RPMI7951 (cell line): ENCODE measurements at places on chromosomes 4 and X. TPM values are rescaled to one million over a fixed set of nuclear protein-coding genes. Genes with fewer than 3 reads are reported as not detected.
A peak's percentile ranks its signal among the peaks of the same experiment; 100 is the strongest.

DNA sequence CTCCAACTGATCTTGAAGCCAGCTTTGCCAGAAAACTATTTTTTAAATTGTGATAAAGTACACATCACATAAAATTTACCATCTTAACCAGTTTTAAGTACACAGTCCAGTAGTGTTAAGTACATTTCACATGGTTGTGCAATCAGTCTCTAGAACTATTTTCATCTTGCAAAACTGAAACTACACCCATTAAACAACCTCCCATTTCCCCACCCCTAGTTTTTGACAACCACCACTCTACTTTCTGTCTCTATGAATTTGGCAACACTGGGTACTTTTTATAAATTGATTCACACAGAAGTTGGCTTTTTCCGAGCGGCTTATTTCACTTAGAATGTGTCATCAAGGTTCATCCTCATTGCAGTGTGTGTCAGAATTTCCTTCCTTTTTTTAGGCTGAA is 31.0 kb downstream of the TRPC5 start:
- no peak for DNase-seq

- peak; percentile 0 for DNase-seq
Observed at GRCh38 chrX:106263817-106264216, 95.7 kb downstream of the PWWP3B start.

GRCh38 chr4:90128961-90129495 is 1.8 kb downstream of the CCSER1 start:
- no peak for DNase-seq

GRCh38 chr4:20666012-20666860 is 34.0 kb upstream of the PACRGL start:
- DNase-seq = no peak

The SMPX gene
- not detected in 2 replicates for total RNA-seq

The SYNPO2 gene
- total RNA-seq = 1.6 and 1.8 TPM in 2 replicates

The FAM47E gene
- total RNA-seq = 0.20 and 1.4 TPM in 2 replicates

The HSFX3 gene
- total RNA-seq = not detected in 2 replicates

The C4orf51 gene
- total RNA-seq = not detected in 2 replicates
